ENCODE measurements at places on chromosomes 1 and 21.

DNA sequence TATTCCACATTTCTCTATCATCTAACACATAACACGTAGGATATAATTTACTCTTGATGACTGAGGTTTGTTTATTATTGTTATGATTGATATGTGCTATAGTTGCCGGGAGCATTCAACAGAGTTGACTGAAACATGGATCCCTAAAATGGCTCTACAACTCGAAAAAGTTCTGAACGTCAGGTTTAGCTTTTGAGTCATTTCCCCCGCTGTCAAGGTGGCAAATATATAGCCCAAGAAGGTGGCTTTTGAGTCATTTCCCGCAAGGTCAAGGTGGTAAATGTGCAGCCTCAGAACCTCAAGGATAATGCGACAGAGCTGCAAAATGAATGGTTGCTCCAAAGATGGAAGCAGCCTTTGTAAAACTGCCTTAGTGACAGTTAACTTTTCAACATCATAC, 104.0 kb downstream of the NIBAN1 start:
- H3K36me3 ChIP-seq, result peaks cover 70% of the 10 kb centered on the region
- no peaks in the 10 kb centered on the region for H3K27me3 ChIP-seq
- H3K4me1 ChIP-seq, result peaks cover 58% of the 10 kb centered on the region
- DNase-seq, result peak; percentile 71
- peak overlapping the region; percentile 69 for H3K27ac ChIP-seq
- no peak overlapping the region for H3K4me3 ChIP-seq

GRCh38 chr1:43473463-43473862, 19.7 kb upstream of the HYI start:
- H3K27me3 ChIP-seq, result peaks cover 5% of the 10 kb centered on the region
- no peak overlapping the region for H3K4me3 ChIP-seq
- no peak for DNase-seq
- H3K4me1 ChIP-seq, result peaks cover 8% of the 10 kb centered on the region
- H3K36me3 ChIP-seq, result no peaks in the 10 kb centered on the region

GRCh38 chr1:116954440-116954839, 44.7 kb downstream of the PTGFRN start:
- H3K27me3 ChIP-seq, result no peaks in the 10 kb centered on the region
- H3K36me3 ChIP-seq, result no peaks in the 10 kb centered on the region
- no peak overlapping the region for H3K27ac ChIP-seq

GRCh38 chr1:33349081-33349759, 28.3 kb upstream of the A3GALT2 start:
- DNase-seq, result peak; percentile 55
- H3K4me1 ChIP-seq, result peaks cover 47% of the 10 kb centered on the region
- H3K4me3 ChIP-seq, result peak overlapping the region; percentile 82
- peak overlapping the region; percentile 83 for H3K27ac ChIP-seq
- peaks cover 3% of the 10 kb centered on the region for H3K27me3 ChIP-seq

- no peak overlapping the region for H3K4me3 ChIP-seq
- peaks cover 13% of the 10 kb centered on the region for H3K27me3 ChIP-seq
- no peaks in the 10 kb centered on the region for H3K36me3 ChIP-seq
- no peak for DNase-seq
- no peak overlapping the region for H3K27ac ChIP-seq
Measured at GRCh38 chr1:220824031-220824989, 37.6 kb downstream of the MTARC1 start.

- H3K36me3 ChIP-seq, result no peaks in the 10 kb centered on the region
- H3K4me3 ChIP-seq, result no peak overlapping the region
- H3K4me1 ChIP-seq, result peaks cover 8% of the 10 kb centered on the region
Measured at GRCh38 chr1:33399375-33399774, 31.5 kb downstream of the PHC2 start.

- H3K4me3 ChIP-seq, result no peak overlapping the region
- H3K36me3 ChIP-seq, result no peaks in the 10 kb centered on the region
- H3K27me3 ChIP-seq, result peaks cover 4% of the 10 kb centered on the region
- H3K4me1 ChIP-seq, result no peaks in the 10 kb centered on the region
- DNase-seq, result no peak
- no peak overlapping the region for H3K27ac ChIP-seq
Measured at GRCh38 chr1:42979896-42980800, 21.5 kb upstream of the SLC2A1 start.

- no peaks in the 10 kb centered on the region for H3K36me3 ChIP-seq
- peaks cover 20% of the 10 kb centered on the region for H3K4me1 ChIP-seq
- no peaks in the 10 kb centered on the region for H3K27me3 ChIP-seq
- no peak for DNase-seq
- H3K4me3 ChIP-seq, result no peak overlapping the region
Measured at GRCh38 chr1:204475656-204476432, 18.8 kb downstream of the PIK3C2B start.

- DNase-seq, result no peak
- H3K27me3 ChIP-seq, result peaks cover 23% of the 10 kb centered on the region
- no peak overlapping the region for H3K27ac ChIP-seq
- no peaks in the 10 kb centered on the region for H3K36me3 ChIP-seq
Measured at GRCh38 chr1:171298696-171299095, 15.3 kb upstream of the FMO4 start.

DNA sequence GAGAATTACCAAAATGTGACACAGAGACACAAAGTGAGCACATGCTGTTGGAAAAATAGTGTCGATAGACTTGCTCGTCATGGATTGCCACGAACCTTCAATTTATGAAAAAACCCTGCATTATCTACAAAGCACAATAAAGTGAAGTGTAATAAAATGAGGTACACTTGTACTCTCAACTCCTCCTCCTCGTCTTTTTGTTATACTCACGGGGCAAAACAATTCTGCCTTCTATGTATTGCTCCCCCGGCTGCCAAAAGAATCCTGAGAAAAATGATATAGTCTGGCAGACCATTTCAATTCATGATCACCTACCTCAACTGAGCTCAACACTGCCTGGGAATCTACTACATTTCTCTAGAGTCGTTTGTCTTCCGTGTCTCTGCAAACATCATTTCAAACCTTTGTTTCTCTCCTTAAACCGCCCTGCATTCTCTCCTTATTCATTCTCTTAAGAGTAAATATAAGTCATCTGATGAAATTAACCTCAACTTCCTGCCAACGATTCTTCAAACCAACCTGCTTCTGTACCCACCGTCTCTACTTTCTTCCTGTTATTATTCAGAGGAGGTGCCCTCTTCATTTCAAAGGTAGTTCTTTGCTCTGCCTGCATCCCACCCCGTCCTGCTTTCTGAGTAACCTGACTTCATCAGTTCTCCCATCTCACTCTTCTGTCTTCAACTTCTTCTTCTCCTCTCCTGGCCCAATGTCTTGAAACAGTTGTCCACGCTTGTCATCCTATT, 12.9 kb upstream of the IL19 start:
- H3K36me3 ChIP-seq, result peaks cover 15% of the 10 kb centered on the region
- no peak overlapping the region for H3K27ac ChIP-seq
- no peak overlapping the region for H3K4me3 ChIP-seq
- peaks cover 29% of the 10 kb centered on the region for H3K4me1 ChIP-seq
- peaks cover 20% of the 10 kb centered on the region for H3K27me3 ChIP-seq

DNA sequence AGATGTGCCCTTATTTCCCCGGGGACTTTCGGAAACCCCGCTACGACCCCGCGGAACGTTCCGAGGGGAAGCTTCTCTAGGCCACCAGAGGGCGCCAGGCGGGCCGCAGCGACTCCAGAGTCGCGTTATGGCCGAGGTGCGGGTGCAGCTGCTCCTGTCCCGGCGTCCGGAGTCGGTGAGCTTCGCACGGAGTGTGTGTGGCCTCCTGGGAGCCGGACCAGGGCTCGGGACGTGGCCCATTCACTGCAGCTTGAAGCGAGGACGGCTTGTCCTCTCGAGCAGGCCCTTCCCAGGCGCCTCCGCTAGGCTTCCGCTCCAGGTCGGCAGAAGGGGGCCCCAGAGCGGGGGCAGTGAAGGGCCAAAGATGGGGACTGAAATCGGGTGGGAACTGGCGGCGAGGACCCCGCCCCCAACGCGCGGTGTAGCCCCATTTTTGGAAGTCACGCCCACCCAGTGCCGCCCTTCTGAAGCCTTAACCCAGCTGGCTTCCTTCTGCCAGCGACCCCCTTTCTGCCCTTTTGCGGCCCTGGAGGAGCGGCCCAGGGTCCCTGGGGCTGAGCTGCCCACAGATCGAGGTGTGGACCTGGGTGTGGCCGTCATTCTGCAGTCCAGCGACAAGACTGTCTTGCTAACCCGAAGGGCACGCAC, at the start of gene NUDT17:
TSS of gene NUDT17 (plus strand) at position 117 of the 648 bp plus-strand sequence. CDS start at position 128, 11 bp downstream.
- peak within 1 kb of the TSS; percentile 45 for H3K27ac ChIP-seq
- H3K36me3 ChIP-seq, result peaks cover 33% of the 10 kb centered on the region
- peaks cover 7% of the 10 kb centered on the region for H3K4me1 ChIP-seq
- peak; percentile 79 for DNase-seq
- no peaks in the 10 kb centered on the region for H3K27me3 ChIP-seq

GRCh38 chr1:17684810-17685209, 70.3 kb upstream of the ACTL8 start:
- no peak overlapping the region for H3K27ac ChIP-seq
- no peaks in the 10 kb centered on the region for H3K4me1 ChIP-seq
- H3K36me3 ChIP-seq, result no peaks in the 10 kb centered on the region
- DNase-seq, result no peak
- H3K27me3 ChIP-seq, result no peaks in the 10 kb centered on the region

DNA sequence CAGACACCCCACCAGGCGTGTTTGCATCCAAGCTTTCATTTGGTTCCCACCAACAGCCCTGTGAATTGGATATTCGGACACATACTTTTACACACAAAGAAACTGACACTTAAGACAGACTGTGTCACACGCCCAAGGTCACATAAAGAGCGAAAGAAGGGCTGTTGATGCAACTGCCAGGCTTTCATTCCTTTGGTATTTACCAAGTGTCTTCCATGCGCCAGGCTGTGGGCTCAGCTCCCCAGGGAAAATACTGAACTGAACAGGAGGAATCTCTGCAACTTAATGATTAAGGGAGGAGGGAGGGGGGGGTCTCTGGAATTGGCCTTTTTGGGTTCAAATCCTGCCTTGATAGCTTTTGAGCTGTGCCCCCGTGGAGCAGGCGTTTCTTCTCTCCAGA, 122.8 kb downstream of the ACTL8 start:
- no peaks in the 10 kb centered on the region for H3K4me1 ChIP-seq
- H3K27me3 ChIP-seq, result no peaks in the 10 kb centered on the region
- H3K4me3 ChIP-seq, result no peak overlapping the region
- H3K27ac ChIP-seq, result no peak overlapping the region
- DNase-seq, result no peak

- peaks cover 5% of the 10 kb centered on the region for H3K4me1 ChIP-seq
- H3K27me3 ChIP-seq, result no peaks in the 10 kb centered on the region
- no peak overlapping the region for H3K4me3 ChIP-seq
- H3K27ac ChIP-seq, result no peak overlapping the region
- no peak for DNase-seq
- H3K36me3 ChIP-seq, result peaks cover 3% of the 10 kb centered on the region
Measured at GRCh38 chr1:241592273-241592958, 47.8 kb downstream of the CHML start.

- H3K4me1 ChIP-seq, result peaks cover 5% of the 10 kb centered on the region
- no peak overlapping the region for H3K4me3 ChIP-seq
- no peak for DNase-seq
- no peaks in the 10 kb centered on the region for H3K36me3 ChIP-seq
Measured at GRCh38 chr1:156359973-156360372, 9.0 kb upstream of the RHBG start.

DNA sequence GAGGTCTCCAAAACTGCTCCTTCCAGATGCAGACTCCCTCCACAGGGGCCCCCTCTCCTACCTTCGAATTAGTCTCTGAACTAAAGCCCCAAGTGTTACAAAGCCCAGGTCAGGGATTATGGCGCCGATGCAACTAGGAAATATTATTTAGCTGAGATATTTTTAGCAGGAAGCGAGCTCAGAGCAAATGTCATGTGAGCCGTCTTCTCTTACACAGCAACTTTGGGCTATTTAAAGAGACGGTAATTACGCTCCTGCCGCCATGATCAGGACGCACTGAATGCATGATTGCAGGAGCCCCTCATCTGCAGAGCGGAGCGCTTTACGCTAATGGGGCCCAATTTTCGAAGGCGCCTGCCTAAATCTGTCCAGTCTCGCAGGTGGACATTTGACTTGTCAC, 55.3 kb upstream of the TARDBP start:
- H3K4me1 ChIP-seq, result no peaks in the 10 kb centered on the region
- H3K27me3 ChIP-seq, result peaks cover 12% of the 10 kb centered on the region
- no peak overlapping the region for H3K4me3 ChIP-seq

DNA sequence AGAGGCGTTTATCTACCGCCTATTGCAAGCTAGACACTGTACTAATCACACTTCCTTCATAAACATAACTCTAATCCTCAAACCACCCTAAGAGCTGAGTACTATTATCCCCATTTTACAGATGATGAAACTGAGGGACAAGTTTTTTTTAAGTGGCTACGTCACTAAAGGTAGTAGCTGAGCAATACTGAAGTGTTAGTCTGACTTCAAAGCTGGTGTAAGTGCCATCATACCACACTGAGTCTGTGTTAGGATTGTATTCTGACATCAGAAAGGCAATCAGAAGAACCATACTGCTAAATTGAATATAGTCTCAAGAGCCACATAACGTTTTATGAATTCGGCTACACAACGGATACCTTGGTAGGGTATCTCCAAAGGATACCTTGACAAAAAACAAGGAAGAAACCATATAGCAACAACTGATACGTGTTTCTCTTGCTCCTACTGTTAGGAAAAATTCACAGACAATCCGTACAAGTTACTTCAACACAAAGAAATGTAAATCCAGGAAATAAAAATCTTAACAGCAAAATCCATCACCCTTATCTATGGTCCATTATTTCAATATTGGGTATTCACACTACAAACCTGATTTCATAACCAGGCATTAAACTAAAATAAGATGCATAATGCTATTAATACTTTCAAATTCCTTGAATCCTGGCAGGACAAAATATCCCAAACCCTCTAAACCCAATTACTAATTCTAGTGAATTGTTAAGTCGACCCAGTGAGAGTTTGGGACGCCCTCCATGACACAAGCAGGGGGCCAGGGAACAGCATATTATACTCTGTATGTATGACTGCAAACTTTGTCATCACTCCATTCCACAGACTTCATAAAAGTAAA, 1.6 kb downstream of the TP53BP2 start:
- H3K27ac ChIP-seq, result peak overlapping the region; percentile 98
- peaks cover 22% of the 10 kb centered on the region for H3K36me3 ChIP-seq
- DNase-seq, result no peak

DNA sequence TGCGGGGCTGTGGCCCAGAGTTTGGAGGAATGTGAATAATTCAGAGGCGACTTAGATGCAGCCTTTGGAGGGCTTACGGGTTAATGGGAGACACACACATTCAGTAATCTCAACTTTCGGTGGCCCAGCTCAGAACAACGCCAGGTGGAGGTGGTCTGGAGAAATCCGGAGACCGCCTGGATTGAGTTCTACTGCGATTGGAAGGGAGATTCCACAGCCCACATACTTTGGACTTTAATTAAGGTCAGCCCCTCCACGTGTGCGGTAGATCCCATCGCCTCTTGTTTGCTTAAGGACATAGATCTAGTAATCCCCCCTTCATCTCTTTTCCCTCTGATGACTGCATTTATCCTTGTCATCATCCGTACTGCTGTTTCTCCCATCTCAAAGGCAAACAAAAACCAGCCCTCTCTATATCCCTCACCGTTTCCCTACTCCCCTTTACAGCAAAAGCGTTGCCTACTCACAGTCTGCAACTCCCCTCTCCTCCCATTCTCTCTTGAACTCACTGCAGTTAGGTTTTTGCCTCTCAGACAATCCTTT, 720 bp upstream of the BSDC1 start:
- peak overlapping the region; percentile 100 for H3K4me3 ChIP-seq
- DNase-seq, result no peak
- H3K27me3 ChIP-seq, result peaks cover 13% of the 10 kb centered on the region
- peaks cover 3% of the 10 kb centered on the region for H3K36me3 ChIP-seq
- H3K27ac ChIP-seq, result peak overlapping the region; percentile 98

Data from activated CD4-positive, alpha-beta memory T cell treated with anti-CD3 and anti-CD28 coated beads, Interleukin-2, amount 10 ng/mL, durations not matched to agents 7 days and 5 days (primary cell).